Stimulated activated CD8-positive, alpha-beta memory T cell treated with anti-CD3 and anti-CD28 coated beads, Interleukin-12 subunit alpha, Interleukin-12 subunit beta, amount 100 ng/mL, for 1 hour (primary cell): ENCODE measurements at places on chromosomes 5 and 9.

DNA sequence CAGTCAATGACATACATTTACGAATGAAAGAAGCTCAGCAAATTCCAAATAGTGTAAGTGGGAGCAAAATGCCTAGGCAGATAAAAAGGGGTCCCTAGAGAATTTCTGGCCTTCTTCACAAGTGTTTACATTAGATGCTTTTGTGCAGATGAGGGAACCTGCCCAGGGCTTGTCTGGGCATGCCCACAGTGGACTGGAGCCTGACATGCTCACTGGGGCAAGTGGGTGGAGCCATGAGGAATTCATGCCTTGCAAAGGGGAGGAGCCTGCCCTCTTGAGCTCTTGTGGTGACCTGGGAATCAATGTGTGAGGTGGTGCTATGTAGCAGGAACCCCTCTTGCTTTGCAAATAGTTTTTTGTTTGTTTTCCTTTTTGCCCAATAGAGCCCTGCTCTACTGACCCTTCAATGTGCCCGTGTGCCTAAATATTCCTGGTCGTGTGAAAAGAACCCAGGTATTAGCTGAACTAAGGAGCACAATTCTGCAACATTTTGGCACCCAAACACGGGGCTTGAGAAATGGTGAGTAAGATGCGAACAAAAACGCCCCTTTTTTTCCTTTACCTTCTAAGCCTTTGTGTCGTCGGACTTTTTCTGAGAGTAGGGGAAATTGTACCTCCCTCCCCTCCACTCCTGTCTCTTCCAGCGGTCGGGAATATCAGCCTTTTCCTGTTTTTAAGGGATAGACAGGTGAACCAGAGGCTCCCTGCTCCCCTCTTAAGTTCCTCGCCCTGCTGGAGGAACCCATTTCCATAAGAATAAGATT, 433.8 kb upstream of the CDH9 start:
- no peak for DNase-seq

DNA sequence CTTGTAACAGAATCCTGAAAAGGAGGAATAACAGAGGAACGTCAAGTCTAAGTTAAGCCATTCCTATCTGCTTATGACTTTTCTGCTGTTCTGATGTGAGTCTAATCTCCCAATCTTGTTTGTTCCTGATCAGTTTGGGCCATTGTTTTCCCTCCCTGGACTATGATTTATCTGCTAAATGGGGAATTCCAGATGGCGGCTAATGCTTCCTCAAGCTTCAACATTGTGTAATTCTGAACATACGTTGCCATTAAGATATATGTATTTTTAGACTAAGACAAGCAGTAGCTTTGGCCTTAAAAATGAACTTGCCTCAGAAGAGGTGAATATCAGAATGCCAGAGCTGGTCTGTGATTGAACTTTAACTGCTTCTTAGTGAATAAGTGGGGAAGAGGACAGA, 142.7 kb downstream of the PRKACG start:
- DNase-seq: no peak

DNA sequence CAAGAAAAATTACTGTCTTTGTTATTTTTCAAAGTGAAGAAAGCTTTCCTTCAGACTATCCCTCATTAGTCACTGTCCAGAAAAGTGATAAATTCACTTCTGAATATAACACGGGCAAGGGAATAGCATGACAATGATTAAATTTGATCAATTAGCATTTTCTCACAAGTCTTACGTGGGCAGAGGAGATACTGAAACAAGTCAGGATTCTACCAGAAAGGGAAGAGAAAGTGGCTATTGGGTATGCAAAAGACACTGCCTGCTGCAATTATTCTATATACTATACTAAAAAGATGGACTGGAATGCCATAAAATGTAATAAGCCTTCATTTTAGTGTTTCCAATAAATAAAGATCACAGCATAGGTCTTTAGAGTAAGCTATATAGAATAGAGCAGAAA, 7.4 kb downstream of the COX7C start:
- DNase-seq: no peak

DNA sequence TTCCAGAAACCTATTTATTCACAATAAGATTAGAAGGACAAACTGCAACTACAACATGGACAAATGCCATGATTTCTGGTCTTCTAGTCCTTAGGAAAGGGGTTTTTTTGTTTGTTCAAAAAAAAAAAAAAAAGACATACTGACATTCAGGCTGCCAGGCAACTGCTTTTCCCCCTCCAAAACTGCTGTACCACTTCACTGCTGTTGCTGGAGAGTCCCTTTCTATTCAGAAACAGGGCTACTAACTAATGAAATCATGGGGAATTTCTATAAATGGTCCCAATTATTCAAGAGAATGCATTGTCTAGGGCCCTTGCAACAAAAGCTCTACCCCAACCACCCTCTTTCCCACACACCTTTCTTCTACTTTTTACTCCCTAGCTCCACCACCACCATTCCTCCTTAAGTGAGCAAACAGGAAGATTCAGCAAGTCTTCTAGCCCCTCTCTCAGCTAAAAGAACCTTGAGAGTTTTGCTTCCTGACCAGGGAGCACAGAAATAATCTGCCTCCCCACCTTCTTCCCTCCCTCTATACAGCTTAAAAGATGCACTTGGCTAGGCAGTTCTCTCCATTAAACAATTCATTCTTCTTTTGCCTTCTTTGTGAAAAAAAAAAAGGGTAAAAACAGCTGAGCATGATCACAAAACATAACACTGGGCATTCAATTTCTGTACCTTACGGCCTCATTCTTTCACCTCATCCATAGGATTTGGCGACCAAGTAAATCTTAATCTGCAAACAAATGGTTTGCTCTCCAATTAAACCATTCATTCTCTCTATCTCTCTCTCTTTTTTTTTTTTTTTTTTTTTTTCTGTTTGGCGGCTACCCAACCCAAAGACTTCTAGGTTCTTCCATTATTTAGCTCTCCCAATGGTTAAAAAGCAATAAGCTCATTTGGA, 13.8 kb downstream of the ZNF608 start:
- DNase-seq: no peak

DNA sequence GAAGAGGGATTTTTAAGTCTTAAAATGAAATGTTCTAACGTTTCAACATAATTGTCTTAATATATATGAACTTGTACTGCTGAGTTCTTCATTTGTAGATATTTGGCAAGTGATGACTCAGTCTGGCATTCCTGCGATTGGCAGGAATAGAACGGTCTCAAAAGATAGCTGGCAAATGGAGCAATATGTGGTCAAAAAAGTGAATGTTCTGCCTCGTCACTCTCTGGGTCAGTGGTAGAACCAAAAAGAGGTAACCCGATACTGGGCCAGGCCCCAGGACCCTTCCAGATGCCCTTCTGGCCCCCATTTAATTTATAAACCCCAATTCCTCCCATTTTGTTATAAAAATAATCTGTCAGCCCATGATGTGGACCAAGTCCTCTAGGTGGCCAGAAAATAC, 39.2 kb downstream of the ZNF366 start:
- no peak for DNase-seq

GRCh38 chr5:137278476-137278875, 220.7 kb downstream of the SPOCK1 start:
- no peak for DNase-seq

- no peak for DNase-seq
Measured at GRCh38 chr5:35246900-35247647, 16.8 kb upstream of the PRLR start.

DNA sequence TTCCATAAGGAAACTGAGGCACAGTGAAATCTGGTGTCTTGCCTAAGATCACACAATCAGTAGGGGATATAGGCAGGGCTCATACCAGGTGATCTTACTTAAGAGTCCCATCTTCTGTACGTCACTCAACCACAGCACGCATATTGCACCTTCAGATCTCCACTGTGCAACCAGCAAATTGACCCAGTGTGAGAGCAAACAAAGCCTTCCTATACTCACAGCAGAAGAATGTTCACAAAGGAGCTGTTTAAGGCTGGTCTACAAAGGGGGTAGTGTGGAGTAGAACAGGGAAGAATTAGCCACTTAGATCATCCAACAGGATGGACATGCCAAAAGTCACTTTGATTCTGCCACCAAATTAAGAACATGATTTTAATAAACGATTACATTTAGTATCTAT, 305.9 kb downstream of the SLIT3 start:
- DNase-seq: no peak

- DNase-seq: no peak
Measured at GRCh38 chr9:76013809-76014208, 123.3 kb downstream of the PCSK5 start.

DNA sequence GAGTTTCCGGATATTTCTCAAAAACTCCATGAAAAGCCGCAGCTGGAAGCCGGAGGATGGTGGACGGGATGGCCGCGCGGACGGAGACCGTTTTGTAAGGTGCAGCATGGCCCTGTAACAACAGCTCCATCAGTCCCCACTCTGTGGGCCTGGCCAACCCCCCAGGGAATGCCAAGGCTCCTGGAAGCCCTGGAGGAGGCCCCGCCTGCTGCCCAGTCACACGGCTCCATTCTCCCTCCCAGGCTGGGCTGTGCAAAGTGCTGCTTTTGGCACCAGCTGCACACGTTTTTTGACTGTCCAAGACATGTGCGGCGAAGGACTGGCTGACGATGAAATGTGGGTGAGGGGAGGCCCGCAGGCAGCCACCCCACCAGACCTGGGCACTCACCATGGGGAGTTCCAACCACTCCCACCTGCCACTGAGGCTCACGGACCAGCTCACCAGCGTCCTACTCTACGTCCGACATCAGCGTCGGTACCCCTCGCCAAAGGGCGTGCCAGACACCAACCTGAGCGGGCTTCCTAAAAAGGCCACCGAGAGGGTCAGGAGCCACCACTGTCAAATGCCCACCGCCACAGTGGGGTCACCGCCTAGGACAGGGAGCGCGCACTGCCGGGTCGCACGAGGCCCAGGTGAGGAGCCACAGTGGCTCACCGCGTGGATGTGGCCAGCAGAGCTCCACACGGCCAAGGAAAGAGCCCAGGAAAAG, 27.3 kb downstream of the PNPLA7 start:
- DNase-seq: no peak

GRCh38 chr5:172466062-172466461, 11.7 kb upstream of the SH3PXD2B start:
- DNase-seq: no peak

DNA sequence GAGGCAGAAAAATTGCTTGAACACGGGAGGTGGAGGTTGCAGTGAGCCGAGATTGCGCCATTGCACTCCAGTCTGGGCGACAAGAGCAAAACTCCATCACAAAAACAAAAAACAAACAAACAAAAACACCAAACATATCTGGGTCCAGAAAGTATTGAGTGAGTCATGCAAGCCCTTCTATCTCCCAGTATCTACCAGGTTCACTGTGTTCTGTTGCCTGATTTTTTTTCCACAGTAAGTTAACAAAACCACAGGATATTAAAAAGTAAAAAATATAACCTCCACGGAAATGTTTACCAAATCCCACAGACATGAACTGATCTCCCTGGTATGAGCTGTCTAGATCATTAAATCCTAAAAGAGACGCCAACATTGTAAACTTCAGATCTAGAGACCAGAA, 94.4 kb downstream of the ANKH start:
- DNase-seq: no peak

GRCh38 chr5:154723740-154724505, 31.3 kb upstream of the LARP1 start:
- no peak for DNase-seq

- no peak for DNase-seq
Measured at GRCh38 chr9:138042640-138043039, 165.1 kb downstream of the CACNA1B start.

DNA sequence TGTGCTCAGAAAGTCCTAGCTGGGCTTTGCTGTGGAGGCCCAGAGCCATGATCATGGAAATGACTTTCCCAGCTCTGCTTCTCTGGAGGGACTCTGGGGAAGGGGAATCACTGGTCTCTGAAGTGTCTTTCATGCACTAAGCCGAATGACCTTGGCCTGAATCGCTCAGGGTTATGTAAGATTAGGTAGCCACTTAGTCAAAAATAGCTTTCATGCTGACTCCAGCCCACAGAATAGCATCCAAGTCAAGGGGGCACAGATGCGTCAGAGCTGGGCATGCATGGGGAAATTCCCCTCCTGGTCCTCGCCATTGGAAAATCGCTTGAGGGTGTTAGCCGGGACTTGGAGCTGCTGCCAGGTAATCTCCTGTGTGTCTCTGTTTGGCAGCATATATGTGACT, 36.1 kb upstream of the PPARGC1B start:
- DNase-seq: no peak

DNA sequence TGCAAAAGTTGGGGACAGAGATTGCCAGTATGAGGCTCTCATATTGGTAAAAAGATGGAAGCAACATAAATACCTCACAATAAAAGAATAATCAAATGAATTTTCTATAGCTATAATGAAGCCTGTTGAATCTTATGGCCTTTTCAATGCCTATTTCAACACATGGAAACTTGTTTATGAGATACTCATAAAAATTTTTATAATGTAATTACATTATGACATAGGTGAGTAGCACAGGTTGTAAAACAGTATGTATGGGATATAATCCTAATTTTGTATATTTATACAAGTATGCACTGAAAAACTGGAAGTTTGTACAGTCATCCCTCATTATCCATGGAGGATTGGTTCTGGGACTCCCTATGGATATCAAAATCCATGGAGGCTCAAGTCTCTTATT, 21.2 kb upstream of the SEMA5A start:
- no peak for DNase-seq

DNA sequence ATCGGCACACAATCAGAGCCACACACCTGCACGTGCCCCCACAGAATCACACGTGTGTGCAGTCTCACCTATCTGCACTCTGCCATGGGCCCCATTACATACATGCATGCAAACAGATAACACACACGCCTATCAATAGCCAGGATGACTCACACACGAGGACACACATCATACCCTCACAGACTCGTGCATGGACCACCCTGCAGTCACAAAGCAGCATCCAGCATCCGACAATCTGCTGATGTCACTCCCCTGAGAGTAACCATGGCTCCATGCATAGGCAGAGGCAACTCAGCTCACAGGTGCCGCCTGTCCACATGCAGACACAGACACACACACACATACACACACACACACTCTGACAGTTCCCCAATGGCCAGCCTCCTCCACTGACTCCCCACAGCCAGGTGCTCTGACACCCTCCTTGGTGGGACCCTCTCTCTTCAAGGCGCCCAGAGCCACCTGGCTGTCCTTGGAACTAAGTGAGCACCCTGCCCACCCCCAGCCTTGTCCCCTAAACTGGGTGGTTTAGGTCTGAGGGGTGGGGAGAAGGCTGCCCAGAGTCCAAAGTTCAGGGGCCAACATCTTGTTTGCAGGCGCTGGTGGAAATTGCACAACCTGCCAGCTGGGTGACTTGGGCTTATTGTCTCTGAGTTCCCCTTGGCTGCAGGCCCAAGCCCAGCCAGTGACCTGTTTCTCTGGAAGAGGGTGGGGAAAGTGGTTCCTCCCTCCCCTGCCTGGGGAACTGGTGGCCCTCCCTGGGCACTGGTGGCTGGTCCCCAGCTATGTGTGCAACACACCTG, 34.6 kb upstream of the NEK6 start:
- no peak for DNase-seq
